HT1080 (cell line): ENCODE measurements at places on chromosomes 2 and 18. TPM values are rescaled to one million over a fixed set of nuclear protein-coding genes. Genes with fewer than 3 reads are reported as not detected.
A peak's percentile ranks its signal among the peaks of the same experiment; 100 is the strongest.

The ALK gene
- total RNA-seq, result 0.06 TPM in 1 of 2 replicates, not detected in the other

The DSG4 gene
- total RNA-seq, result not detected in 2 replicates

- DNase-seq, result no peak
Measured at GRCh38 chr2:27946530-27947060, 56.1 kb downstream of the BABAM2 start.

DNA sequence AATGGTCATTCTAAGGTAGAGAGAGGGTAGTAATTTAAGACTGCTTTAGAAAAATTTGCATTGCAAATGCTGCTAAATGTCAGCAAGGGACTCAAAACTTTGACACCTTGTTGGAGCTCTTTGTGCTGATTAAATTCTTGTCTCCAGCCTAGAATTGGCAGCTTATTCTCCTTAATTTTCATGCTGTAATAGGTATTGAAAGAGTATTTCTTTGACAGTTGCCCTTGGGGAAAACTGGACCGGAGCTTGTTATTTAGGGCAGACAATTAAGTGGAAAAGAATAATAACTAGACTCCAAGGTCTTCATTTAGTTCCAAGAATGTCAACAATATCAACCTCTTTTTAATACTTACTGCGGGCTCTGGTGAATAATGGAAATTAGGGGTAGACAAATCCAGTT lies 264.0 kb downstream of the TPGS2 start:
- no peak for DNase-seq

DNA sequence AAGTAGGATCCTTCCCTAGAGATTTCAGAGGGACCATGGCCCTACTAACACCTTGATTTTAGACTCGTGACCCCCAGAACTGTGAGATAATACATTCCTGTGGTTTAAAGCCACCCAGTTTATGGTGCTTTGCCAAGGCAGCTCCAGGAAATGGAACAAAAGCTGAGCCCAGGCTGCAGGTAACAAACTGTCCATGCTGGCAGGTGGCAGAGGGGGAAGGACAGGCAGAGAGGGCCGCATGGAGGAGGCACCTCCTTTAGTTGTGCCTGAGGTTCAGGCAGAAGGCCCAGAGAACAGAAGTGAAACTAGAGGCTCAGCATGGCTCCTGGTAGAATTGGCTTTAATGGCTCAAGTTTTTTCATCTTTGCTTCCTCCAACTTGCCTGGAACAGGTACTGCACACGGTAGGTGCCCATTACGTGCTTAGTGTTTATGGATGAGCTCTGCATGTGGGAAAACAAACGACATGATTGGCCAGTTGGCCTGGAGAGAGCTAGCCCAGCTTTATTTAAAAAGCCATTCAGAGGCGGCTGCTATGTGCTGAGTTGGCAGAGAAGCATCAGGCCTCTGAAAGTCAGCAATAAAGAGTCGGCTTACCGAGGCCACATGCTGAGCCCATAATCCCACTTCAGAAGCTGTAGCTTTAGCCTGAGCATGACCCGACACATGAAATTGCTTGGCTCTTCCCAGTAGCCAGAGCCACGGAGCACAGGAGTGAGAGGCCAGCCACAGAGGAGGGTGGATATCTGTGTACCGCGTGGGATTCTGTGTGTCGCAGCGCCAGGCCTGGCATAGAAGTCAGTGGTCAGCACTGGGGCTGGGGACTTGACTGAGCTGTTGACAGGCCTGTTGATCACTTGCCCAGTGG lies 36.5 kb downstream of the HS1BP3 start:
- peak; percentile 21 for DNase-seq

GRCh38 chr2:160474319-160474645 lies 19.3 kb downstream of the RBMS1 start:
- DNase-seq, result no peak

GRCh38 chr2:121955426-121955825 lies 200.0 kb downstream of the TSN start:
- no peak for DNase-seq

GRCh38 chr2:206201075-206201848 lies 41.6 kb downstream of the EEF1B2 start:
- no peak for DNase-seq

DNA sequence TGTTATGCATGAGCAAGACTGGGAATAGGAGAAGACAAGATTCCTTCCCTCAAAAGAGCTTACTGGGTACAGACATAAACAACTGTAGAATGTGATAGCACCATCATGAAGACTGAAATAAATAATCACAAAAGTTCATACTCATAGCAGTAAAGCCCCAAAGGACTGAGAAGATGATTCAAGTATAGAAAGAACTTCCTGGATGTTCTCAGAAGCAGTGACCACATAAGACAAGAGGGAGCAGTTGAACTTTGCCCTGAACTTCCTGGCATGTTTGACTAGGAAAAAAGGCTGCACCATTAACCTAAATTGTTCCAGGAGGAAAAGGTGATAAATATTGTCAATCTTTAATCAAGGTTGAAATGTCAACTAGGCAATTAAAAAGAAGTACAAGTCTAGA lies 57.8 kb upstream of the CCDC141 start:
- DNase-seq, result peak; percentile 41

DNA sequence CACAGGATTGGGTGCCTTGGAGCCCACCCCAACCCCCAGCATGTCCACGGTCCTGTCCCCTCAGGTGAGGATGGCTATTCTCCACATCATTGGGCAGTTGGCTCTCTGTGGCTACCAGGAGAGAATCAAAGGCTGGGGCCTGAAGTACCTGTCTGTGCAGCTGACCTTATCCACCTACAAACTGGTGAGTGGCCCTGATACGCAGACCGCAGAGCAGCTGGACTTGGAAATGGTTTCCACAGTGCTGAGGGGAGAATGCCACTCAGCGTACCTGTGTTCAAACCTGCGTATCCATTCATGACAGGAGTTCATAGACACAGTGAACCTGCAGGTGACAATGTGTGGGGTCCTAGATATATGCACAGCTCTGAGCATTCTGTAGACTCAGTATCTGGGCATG lies 21.6 kb downstream of the MROH2A start:
- DNase-seq, result no peak
